Lower lobe of right lung (tissue), 2 donors: ENCODE measurements at places on chromosomes 6 and 20. TPM values are rescaled to one million over a fixed set of nuclear protein-coding genes. Genes with fewer than 3 reads are reported as not detected.

GRCh38 chr6:141829566-141830360 lies 303.0 kb upstream of the GJE1 start:
- DNase-seq = no peak

GRCh38 chr6:107488875-107489635 lies 862 bp upstream of the SOBP start:
- peak; percentile 48 for DNase-seq

DNA sequence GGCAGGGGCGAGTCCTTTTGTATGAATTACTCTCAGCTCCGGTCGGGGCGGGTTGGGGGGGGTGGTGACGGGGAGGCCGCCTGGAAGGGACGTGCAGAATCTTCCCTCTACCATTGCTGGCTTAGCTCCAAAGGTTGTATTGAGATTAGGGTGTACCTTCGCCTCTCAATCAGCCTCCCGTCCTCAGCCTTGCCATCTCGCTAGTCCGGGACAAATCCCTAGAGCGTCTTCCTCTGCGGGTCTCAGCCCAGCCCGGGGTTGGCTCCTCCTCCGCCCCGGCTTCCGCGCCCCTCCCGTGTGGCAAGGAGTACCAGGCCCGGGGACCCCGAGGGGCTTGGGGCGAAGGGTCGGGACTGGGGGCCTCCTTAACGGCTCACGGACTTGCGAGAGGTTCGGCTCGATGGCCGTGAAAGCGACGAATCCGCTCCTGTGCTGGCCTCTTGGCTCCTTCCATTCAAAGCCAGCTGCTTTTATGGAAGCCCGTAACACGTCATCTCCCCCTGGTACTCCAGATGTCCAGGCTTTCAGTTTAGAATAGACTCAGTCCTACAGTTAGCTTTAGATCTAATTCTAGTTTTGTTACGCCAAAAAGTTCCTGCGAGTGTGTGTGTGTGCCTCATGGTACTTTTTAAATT lies 636 bp upstream of the EEF1A1 start:
- peak; percentile 83 for DNase-seq

GRCh38 chr6:143961886-143962878 lies 45.9 kb downstream of the PLAGL1 start:
- no peak for DNase-seq

DNA sequence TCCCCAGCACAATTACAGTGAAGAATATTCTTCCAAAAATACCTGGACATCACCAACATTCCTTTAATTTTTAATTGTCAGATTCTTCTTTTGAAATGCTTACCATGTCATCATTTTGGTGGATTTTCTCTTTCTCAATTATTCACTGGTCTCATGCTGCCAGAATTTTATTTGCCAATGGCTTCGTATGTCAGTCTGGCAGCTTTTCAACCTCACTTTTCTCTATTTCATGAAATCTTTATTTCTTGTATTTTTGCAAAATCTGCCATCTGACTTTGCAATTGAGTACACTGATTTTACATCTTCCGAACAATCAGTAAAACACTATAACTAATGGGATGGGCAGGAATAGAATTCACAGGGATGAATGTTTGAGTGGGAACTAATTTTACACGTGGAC lies 84.1 kb downstream of the BTBD9 start:
- DNase-seq = no peak

GRCh38 chr6:39684790-39685488 lies 40.3 kb downstream of the KIF6 start:
- no peak for DNase-seq

DNA sequence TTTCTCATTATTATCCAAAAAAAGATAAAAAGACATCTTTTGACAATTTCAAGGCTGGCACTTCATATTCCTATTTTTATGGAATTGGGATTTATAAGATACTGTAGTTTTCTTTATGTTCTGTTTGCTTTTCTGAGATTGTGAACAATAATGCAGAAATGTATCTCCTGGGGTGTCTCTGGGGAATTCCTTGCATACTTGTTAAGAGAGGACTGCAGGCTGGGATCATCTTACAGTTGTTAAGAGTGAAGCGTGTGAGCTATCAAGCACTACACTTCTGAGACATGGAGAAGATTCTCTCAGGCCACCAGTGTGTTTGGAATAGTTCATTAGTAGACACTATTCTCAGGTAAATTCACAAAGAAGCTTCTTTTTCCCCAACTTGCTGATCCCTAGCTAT lies 963.3 kb upstream of the GJE1 start:
- no peak for DNase-seq

GRCh38 chr6:131173680-131174079 lies 38.4 kb downstream of the AKAP7 start:
- DNase-seq = no peak

GRCh38 chr20:58754584-58754983 lies 62.0 kb downstream of the NPEPL1 start:
- no peak for DNase-seq

MAFB gene
- 63.3 TPM for total RNA-seq

SMPDL3A gene
- 17.9 TPM for total RNA-seq

LRFN2 gene
- not detected for total RNA-seq

MYBL2 gene
- 1.7 TPM for total RNA-seq
